CD8-positive, alpha-beta memory T cell (primary cell): ENCODE measurements at places on chromosomes 2 and 18. TPM values are rescaled to one million over a fixed set of nuclear protein-coding genes. Genes with fewer than 3 reads are reported as not detected.

- H3K36me3 ChIP-seq = no peaks in the 10 kb centered on the region
- no peak overlapping the region for H3K4me3 ChIP-seq
- no peak overlapping the region for H3K27ac ChIP-seq
- H3K27me3 ChIP-seq = peaks cover 10% of the 10 kb centered on the region
Measured at GRCh38 chr2:70920367-70920715, 15.4 kb upstream of the ATP6V1B1 start.

LCT gene
- 0.48 TPM for total RNA-seq

SLC8A1 gene
- 0.22 TPM for total RNA-seq

DNA sequence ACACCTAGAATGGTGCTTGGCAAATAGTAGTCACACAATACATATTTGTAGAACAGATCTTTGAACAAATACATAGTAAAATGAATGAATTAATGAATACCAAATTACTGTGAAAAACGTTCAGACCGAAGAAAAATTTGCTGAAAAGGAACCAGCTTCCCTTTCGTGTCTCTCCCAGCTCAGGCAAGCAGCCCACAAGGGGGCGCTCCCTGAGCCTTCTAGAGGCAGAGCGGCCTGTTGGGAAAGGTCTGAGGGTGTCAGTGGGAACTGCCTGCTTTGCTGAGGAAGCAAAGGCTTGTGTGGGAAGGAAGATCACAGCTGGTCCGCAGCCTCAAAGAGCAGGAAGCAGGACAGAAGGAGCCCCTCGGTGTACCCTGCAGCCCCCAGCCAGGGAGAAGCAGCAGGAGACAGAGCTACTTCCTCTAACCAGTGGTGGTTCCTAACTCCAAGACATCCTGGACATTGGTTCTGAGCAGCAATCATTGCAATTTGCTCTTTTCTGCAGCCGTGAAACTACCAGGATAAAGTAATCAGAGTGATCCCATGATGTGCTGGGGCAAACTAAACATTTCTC is 231.1 kb downstream of the ANKRD30B start:
- no peaks in the 10 kb centered on the region for H3K27me3 ChIP-seq
- no peaks in the 10 kb centered on the region for H3K36me3 ChIP-seq
- DNase-seq = no peak
- no peaks in the 10 kb centered on the region for H3K4me1 ChIP-seq
- H3K4me3 ChIP-seq = no peak overlapping the region

DNA sequence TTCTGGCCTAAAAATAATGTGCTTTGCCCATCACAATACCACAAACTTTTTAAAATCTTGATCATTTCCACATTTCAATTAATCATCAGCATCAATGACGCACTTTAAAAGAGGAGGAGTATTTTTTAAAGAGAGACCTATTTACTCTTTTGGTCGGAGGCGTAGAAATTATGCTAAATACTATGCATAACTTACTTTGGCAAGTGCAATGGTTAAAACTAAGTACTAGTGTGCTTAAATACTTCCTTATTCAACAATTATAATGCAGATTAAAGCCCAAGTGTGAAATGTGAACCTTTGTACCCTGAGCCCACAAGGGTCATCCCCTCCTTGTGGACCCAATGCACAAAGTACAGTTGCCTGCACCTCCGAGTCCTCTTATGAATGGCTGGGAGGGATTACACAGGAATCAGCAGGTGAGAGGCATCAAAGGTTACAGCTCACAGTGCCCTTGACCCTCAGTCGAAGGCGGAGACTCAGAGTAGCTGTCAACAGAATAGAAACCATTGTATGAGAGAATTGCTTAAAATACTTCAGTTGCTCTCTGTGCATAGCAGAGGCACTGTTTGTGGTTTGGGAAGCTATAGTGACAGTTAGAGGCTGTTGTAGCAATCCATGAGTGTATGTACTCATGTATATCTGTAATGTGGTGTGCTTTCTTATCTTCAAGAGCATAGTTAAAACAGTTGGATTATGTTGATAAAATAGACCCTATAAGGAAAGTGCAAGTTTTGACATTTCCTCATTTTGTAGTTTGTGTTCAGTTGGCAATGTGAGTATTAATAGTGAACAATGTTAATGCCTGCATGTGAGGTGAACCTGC is 151.7 kb upstream of the ITGA4 start:
- H3K4me1 ChIP-seq = peaks cover 70% of the 10 kb centered on the region
- H3K4me3 ChIP-seq = peak overlapping the region; percentile 1
- H3K27me3 ChIP-seq = no peaks in the 10 kb centered on the region
- peak overlapping the region; percentile 45 for H3K27ac ChIP-seq
- DNase-seq = no peak

CHAC2 gene
- total RNA-seq = 25.6 TPM

GRCh38 chr2:234981197-234982095 is 29.6 kb downstream of the SH3BP4 start:
- H3K27me3 ChIP-seq = no peaks in the 10 kb centered on the region
- H3K36me3 ChIP-seq = no peaks in the 10 kb centered on the region
- no peaks in the 10 kb centered on the region for H3K4me1 ChIP-seq
- no peak overlapping the region for H3K27ac ChIP-seq

DNA sequence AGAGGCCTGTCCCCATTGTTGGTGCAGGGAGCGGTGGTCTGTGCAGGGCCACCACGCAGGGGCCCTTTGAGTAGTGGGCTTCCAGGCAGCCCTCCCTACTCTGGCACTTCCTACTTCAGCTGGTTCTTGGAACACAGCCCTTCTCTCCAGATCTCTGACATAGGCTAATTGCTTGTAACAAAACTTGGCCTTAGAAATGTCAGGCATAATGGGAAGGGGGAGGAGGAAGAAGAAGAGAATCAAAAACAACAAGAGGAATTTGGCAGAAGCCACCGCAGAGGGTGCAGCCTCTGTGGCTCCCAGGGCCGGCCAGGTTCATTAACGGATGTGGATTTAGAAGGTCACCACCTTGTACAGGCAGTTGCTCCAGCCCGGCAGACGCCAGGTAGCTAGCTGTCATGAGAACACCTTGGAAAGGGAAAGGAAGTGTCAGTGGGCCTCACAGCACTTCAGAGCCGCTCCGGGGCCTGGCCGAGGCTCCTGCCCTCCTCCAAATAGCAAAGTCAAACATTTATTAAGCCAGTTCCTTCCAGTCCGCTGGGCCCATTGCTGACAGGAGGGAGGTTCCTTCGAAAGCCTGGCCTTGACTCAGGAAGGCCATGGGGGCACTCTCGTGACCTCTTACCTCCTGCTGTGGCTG is 7.4 kb downstream of the BOD1L2 start:
- no peak for DNase-seq
- no peak overlapping the region for H3K4me3 ChIP-seq
- H3K27ac ChIP-seq = no peak overlapping the region

SPEG gene
- 1.0 TPM for total RNA-seq

KCNG2 gene
- not detected for total RNA-seq

DNA sequence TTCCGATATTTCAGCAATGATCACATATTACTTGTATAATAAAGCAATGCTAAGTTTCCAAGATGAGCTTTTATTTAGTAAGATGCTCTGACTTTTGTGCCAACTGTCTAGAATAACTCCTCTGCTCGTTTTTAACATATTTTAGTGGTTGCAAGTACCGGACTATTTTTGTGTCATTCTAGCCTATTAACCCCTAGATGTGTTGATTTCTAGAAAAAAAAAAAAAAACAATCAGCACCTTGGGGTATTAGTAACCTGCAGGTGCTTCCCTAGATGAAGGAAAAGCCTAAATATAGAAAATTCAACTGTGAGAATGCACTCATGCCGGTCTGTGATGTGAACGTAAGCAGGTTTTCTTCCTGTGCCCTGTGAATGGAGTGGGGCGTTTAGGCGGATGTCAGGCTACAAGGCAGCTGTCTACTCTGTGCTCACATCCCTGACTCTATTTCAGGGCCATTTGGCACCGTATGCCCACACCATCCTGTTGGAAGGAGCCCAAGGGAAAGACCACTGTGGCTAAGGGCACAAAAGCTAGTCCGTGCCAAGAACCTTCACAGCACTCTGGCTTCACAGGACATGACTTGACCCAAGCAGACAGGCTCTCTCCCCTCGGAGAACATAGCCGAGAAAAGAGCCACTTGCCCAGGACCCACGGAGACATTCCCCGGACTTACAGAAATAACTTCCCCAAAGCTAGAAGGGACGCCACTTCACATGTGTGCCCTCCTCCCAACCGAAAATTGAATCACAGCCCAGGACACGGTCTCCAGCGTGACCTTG is 60.9 kb upstream of the AGAP1 start:
- no peak for DNase-seq
- H3K36me3 ChIP-seq = no peaks in the 10 kb centered on the region
- no peak overlapping the region for H3K27ac ChIP-seq
- H3K27me3 ChIP-seq = no peaks in the 10 kb centered on the region

TUBA3E gene
- total RNA-seq = not detected

DNA sequence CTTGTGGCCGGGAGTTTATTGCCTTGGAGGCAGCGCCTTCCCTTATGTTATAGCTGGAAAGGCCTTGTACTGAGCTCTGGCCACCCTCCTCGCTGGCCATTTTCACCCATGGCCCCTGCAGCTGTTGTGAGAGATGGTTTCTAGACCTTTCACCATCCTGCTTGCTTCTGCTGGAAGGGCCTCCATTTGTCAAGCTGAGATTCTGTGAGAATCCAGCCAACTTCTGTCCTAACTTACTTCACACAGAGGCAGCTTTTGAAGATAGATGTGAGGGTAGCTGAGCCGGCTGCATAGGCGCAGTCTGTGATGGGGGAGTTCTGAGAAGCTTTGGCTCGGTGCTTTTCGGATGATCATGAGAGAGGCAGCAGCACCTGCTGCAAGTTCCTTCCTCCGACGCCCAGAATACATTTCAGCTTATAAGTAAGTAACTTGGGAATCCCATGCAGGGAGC is 8.7 kb downstream of the CTIF start:
- no peak overlapping the region for H3K27ac ChIP-seq
- no peaks in the 10 kb centered on the region for H3K27me3 ChIP-seq
- no peak for DNase-seq
- H3K36me3 ChIP-seq = no peaks in the 10 kb centered on the region
- no peak overlapping the region for H3K4me3 ChIP-seq

NOSTRIN gene
- not detected for total RNA-seq

DNA sequence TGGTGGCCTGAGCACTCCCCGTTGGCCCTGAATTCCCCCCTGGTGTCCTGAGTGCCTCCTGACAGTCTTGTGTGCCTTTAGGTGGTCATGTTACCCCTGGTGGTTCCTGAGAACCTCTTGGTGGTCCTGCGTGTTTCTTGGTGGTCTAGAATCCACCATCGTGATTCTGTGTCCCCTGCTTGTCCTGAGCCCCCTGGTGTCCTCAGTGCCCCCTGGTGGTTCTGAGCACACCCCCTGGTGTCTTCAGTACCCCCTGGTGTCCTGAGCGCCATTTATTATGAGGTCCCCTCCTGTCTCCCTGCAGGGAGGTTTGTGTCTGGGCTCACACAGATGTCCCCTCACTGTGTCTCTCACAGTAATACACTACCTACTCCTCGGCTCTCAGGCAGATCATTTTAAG is 61.3 kb upstream of the MAL start:
- H3K27ac ChIP-seq = no peak overlapping the region
- H3K4me1 ChIP-seq = no peaks in the 10 kb centered on the region
- no peak for DNase-seq
- no peaks in the 10 kb centered on the region for H3K36me3 ChIP-seq

GRCh38 chr2:129892360-129892759 is 87.1 kb upstream of the RAB6C start:
- no peak for DNase-seq
- H3K27me3 ChIP-seq = no peaks in the 10 kb centered on the region
- no peak overlapping the region for H3K27ac ChIP-seq
- no peak overlapping the region for H3K4me3 ChIP-seq
- no peaks in the 10 kb centered on the region for H3K36me3 ChIP-seq

ARHGEF4 gene
- total RNA-seq = 1.2 TPM

- H3K4me3 ChIP-seq = no peak overlapping the region
- no peaks in the 10 kb centered on the region for H3K4me1 ChIP-seq
Measured at GRCh38 chr2:19745318-19746136, 156.3 kb downstream of the TTC32 start.

PPP1CB gene
- 208 TPM for total RNA-seq

DNA sequence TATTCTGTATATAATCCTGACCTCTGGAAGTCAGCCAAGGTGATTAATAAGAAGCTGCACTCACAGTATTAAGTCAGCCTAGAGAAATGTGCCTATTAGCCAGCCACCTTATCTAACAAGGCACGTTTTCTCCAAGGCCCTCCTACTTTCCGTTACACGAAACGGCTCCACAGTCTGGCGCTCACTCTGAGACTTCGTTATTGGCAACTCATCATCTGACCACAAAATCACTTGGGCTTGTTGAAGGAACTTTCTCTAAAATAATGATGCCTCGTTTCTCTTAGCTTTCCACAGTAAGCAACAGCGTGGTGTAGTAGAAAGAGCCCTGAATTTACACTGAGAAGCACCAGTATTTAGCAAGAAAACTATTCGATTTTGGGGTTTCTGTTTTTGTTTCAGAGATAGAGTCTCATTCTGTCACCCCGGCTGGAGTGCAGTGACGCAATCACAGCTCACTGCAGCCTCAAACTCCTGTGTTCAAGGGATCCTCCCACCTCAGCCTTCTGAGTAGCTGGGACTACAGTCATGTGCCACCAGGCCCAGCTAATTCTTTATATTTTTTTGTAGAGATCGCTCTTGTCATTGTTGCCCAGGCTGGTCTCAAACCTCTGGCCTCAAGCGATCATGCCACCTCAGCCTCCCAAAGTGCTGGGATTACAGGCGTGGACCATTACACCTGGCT is 53.6 kb upstream of the SLC14A1 start:
- peak; percentile 33 for DNase-seq
- no peak overlapping the region for H3K27ac ChIP-seq
- no peak overlapping the region for H3K4me3 ChIP-seq

DNA sequence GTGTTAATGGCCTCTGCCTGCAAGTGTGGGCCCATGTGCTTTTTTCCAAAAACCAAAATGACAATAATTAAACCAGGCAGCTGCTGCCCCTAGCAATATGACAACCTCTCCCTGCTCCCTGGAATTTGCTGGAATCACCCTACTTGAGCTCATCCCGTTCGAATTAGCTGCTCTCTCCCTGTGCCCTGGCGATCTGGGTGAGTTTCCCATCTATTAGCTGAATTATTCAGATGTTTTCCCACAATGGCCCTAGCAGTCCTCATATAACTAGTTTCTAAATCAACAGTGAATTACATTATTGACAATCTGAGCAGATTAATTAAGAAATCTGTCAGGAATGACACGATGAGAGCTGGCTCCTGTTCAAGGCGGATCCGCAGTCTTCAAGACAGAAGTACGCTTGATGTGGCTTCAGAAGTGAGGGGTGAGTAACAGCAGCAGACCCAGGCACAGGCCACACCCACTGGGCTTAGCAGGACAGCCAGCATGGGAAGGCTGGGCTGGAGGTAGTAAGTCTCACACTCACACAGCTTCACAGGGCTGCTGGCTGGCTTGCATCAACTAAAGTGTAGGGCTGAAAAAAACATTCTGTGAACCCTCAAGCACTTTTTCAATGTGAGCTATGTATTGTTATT is 366.2 kb upstream of the ID2 start:
- H3K4me1 ChIP-seq = peaks cover 37% of the 10 kb centered on the region
- H3K36me3 ChIP-seq = no peaks in the 10 kb centered on the region
- H3K27ac ChIP-seq = no peak overlapping the region
- no peaks in the 10 kb centered on the region for H3K27me3 ChIP-seq

TXNDC2 gene
- total RNA-seq = not detected

DNA sequence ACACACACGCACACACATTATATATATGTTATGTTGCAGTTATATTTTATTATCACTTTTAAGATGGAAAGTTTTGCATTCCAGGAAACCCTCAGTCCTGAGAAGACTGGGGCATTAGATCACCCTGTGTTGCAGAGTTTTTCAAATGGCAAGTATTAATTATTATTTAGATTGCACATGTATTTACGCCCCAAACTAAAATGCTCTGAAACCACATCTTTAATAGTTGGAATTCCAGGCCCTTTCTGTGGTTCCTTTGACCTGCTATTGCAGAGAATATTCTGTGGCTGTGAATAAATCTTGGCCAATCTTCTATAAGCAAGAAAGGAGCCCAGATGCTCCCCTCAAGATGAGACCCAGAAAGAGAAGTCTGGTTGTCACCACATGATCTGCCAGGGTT is 427.0 kb upstream of the TNP1 start:
- H3K4me1 ChIP-seq = no peaks in the 10 kb centered on the region
- DNase-seq = no peak

GRP gene
- total RNA-seq = not detected
